ENCODE measurements at places on chromosomes 4 and X.

GRCh38 chrX:115650916-115651315 is 89.9 kb downstream of the PLS3 start:
- DNase-seq: peak; percentile 21

- no peak for DNase-seq
These were observed 1026.3 kb downstream of the PCDH19 start for GRCh38 chrX:99383786-99384185.

DNA sequence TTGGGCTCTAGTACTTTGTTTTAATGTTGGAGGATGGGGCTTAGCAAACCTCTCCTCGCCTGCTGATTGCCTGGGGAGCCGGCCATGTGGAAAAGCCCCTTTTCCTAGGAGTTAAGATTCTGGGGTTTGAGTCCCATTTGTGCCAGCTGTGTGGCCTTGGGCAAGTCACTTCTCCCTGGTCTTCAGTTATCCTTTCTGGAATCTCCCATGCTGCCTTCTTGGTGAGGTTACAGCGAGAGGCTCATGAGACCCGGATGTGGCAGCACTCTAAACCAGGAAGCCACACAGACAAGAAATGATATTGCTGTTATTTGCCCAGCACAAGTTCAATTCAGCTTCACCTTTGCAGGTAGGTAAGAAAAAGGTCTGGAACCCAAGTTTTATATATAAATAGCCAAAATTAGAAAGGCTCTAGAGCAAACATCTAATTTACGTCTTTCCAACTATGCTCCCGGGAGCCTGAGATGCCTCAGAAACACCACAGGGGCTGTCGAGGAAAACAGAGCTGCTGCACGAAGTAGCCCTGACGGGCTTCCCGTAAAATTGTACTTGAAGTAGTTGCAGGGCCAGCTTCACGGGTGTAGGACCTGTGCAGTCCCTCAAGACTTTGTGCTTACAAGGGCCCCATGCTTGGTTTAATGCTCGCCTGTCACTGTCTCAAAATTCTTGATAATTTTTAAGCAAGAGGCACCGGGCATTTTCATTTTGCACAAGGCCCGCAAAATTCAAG is 8.3 kb upstream of the SASH3 start:
- no peak for DNase-seq

- no peak for DNase-seq
These were observed 15.5 kb downstream of the PRRG1 start for GRCh38 chrX:37364666-37365065.

DNA sequence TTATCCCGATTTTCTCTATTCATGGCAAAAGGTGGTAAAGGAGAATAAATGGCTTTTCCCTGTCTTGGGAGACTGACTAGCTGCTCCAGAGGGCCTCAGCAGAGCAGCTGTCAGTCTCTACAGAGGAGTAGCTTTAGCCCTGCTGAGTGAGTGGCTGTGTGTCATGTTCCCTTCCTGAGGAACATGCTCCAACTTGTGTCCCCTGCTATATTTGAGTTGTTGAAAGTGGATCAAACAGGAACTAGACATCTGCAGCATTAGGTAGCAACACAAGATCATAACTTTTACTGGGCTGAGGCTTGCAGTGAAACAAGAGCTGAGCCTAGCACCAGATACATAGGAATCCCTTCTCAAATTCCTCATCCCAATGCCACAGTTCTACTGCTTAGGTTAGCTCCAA is 26.7 kb upstream of the PLAC1 start:
- no peak for DNase-seq

DNA sequence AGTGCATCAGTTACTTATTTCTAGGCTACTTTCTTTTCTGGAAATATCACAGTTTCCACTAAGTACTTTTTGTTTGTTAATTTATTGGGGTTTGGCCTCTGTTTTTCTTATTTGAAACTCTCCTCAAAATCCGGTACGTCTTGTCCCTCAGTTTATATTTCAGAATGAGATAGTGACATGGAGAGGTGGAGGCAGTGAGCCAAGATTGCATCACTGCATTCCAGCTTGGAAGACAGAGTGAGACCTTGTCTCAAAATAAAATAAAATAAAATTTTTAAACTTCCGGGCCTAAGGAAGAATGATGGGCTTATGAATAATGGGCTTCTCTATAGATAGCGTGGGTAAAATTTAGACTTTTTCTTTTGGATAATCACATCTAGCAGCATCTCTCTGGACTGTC is 567.8 kb downstream of the TRIML1 start:
- DNase-seq: no peak

DNA sequence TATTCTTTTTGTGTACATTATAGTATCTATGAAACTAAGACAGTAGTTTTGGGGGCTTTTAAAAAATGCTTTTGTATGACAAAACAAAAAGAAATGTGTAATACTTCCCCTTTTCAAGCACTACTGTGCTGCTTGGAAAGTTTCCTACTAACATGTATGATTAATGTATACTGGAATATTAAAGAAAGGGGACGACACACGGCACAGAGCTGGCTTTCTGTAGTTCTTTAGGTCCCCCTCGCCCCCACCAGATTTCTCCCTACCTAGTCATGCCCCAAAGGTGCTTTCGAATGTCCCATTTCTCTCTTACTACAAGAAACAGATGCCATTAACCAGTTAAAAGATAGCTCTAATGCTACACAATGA is 1.6 kb upstream of the AP1S2 start:
- no peak for DNase-seq

- DNase-seq: no peak
These were observed 7.2 kb downstream of the FAM53A start for GRCh38 chr4:1676605-1677525.

DNA sequence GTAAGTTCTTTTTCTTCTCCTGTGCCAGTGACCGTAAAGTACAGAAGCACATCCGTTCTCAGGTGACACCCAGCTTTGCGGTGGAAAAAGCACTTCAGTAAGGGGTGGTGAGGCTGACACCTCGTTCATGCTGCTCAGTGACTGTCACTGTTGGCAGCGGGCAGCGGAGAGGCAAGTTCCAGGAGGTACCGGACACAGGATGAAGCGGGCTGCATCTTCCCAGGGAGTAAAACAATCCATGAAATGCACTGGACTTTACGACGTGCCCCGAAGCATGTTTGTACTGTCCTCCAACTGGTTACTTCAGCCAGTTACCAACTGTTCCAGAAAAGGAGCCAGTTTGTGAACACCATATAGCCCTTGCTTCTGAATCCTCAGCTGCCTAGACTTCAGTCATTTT is 110.7 kb downstream of the ZNF827 start:
- DNase-seq: no peak

- DNase-seq: no peak
These were observed 128.4 kb downstream of the REELD1 start for GRCh38 chr4:146342600-146343192.

DNA sequence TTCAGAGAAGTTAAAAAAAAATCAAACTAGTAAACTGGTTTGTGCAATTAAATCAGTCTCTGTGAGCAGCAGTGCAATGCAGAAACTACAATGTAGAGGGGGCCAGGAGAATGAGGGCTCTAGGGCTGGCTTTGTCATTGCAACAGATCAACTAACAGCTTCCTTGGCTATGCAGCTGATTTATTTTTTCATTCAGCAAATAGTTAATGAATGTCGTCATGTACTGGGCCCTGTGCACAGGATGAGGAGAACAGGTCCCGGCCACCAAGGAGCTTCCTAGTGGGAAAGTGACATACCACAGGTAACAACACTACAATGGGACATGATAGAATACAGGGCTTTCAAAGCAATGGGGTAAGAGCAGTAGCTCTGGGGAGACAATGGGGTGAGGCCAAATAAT is 190.1 kb downstream of the NSUN7 start:
- DNase-seq: no peak

- no peak for DNase-seq
These were observed 1.9 kb downstream of the MAP3K15 start for GRCh38 chrX:19513383-19513782.

DNA sequence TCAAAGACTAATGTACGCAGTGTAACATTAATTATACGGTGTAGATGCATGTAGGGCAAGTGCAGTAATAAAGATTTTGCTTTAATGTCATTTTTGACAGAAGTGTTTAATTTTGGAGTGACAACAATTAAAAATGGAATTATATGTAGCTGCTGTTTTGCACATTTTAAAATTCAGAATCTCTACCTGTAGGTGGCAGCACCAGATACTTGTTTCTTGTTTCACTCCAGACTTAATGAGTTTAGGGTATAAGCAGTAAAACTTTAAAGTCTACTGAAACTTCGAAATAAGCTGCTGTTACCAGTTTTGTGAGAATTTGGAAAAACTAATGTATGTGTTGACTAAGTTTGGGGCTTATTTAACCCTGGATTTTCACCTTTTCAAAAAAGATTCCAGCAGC is 144.9 kb downstream of the POLA1 start:
- no peak for DNase-seq

DNA sequence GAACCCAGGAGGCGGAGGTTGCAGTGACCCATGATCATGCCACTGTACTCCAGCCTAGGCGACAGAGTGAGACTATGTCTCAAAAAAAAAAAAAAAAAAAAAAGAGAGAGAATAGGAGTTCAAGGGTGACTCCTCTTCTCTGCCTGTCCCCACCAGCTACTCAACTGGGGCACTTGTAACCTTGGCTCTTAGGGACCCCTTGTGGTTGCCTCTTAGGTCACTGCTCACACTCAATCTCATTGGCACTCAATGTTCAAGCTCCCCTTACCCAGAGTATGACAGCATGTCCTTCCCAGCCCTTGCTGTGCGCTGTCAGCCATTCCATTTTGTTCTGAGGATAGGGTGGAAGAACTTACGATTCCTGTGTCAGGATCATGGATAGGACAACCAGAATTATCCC is 82.4 kb upstream of the BEND4 start:
- no peak for DNase-seq

- DNase-seq: peak; percentile 20
These were observed 26.9 kb downstream of the ASB9 start for GRCh38 chrX:15242899-15243555.

- no peak for DNase-seq
These were observed 20.2 kb downstream of the TMEM31 start for GRCh38 chrX:103730796-103731493.

GRCh38 chr4:620851-621261 is 4.5 kb upstream of the PDE6B start:
- no peak for DNase-seq

- DNase-seq: no peak
These were observed 150.1 kb downstream of the SLC7A11 start for GRCh38 chr4:138092060-138092459.

GRCh38 chr4:154559494-154560418 is 3.1 kb upstream of the FGB start:
- DNase-seq: no peak

- peak; percentile 8 for DNase-seq
These were observed 92.5 kb downstream of the ANK2 start for GRCh38 chr4:113141901-113142346.

- DNase-seq: no peak
These were observed 14.2 kb downstream of the BST1 start for GRCh38 chr4:15717086-15717485.

- DNase-seq: no peak
These were observed 250.8 kb downstream of the ARHGAP24 start for GRCh38 chr4:85725721-85726170.

DNA sequence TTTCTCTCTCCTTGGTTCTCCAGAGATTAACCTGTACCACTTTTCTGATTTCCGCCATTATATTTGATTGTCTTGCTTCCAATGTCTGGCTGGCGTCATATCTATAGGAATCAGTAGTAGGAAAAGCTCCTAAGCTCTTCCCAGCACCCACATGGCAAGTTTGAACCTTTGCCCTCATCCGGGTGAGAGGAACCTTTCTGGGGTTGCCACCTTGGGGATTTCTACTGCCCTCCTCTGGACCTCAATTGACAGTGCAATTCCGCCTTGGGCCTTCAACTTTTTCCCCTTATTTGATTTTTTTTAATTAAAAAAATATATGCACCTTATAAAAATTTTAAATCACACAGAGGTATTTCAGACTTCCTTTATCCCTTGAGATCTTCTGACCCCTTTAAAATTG is 2.0 kb upstream of the CXorf66 start:
- DNase-seq: no peak

- no peak for DNase-seq
These were observed 157.6 kb downstream of the ZNF518B start for GRCh38 chr4:10299601-10300000.

GRCh38 chr4:165827018-165827417 is 46.0 kb upstream of the TLL1 start:
- DNase-seq: no peak

DNA sequence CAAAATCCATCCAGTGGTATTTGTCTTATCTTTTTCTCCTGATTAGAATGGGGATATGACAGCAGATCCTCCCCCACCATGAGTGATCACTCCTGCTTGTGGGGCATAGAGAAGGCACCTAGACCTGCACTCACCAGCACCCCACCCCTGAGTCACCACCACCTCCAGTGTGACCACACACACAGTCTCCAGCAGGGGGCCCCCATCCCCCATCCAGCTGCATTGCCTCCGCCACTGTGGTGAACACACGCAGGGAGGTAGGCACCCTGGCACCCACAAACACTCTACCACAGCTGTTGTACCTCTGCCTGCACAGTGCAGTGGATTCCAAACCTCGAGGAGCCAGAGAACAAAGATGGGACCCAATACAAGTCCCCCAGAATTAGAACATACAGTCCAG is 9.0 kb upstream of the MAGEA8 start:
- DNase-seq: no peak

DNA sequence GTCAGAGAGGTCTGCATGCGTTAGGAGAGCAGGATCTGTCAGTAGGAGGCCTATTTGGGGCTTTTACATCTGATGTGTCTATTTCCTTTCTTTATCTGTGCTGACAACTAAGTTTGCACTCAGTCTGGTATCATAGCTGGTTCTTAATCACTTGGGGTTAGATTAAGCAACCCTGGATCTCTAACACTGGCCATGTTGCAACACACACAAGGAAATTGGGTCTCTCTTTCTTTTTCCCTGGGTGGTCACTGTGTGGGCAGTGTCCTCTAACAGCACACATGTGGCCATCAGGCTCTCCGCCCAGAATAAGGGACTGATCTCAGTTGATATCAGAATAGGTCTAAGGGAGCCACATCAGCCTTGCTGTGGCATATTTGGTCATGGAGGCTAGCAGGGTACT is 38.9 kb downstream of the IGFBP7 start:
- DNase-seq: no peak

DNA sequence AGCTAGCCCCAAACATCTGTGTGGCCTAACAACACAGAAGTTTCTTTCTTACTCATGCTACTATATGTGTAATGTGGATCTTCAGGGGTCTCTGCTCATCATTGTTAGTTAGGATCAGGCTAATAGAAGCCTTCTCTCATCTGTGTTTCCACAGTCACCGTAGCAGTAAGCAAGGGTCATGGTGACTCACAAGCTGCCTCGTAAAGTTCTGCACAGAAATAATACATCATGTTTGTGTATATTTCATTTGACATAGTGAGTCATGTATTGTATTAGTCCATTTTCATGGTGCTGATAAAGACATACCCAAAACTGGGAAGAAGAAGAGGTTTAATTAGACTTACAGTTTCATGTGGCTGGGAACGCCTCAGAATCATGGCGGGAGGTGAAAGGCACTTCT is 38.7 kb downstream of the SLC4A4 start:
- DNase-seq: no peak

Measured in NCI-H1436 treated with DMSO at 0.1 percent for 48 hours (cell line).